GM18507 (cell line): ENCODE measurements at places on chromosomes 11 and 22.

DNA sequence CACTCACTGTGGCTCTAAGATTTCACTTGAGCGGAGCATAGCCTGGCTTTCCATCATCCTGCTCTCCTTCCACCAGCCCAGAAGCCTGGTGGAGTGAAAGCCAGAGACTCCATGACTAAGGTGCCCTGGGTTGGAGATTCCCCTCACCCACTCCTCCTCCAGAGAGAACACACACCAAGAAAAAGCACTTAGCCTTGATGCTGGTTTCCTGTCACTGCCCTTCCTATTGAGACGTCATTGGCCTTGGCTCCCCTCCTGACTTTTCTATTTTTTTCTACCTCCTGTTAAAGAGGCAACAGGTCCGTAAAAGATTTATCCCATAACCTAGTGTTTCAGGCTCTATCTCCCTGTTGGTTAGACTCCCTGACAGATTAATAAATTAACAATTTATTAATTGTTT lies 38.5 kb upstream of the APLNR start:
- DNase-seq, result no peak

DNA sequence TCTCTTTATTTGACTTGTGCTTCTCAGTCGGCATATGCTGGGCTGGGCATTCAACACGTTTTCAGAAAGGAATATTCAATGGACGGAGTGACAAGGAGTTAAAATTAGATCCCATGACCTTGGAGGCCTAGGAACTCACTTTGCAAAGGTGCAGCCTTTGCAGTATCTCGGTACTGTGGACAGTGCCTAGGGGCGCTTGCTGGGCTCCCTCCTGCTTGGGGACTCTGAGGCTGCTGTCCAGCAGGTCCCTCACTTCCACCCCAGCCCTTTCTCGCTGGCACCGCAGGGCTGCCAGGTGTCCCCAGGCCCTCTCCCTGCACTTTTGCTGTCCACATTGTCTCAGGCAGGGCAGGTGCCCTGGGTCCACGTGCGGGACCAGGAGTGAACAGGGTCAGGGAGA lies 255.5 kb upstream of the B3GAT1 start:
- DNase-seq, result no peak

GRCh38 chr22:45036154-45036553 lies 26.3 kb upstream of the PHF21B start:
- DNase-seq, result no peak

DNA sequence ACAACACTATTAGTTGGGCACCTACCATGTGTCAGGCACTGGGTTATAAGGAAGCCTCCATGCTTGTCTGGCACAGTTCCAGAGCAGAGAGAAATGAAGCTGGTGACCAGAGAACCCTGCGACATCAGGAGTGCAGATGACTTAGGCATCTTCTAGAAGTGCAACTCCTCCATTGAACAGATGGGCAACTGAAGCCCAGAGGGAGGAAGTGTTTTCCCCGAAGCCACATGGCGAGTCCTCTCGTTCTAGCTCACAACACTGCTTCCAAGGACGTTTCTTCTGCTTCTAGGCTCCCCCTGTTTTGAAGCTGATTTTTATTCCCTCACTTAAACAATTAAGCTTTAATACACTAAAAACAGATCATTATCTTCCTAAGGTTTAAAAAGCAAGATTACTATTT lies 109.8 kb upstream of the SYT13 start:
- DNase-seq, result no peak
